CD8-positive, alpha-beta memory T cell (primary cell): ENCODE measurements at places on chromosomes 6 and 20.

- DNase-seq, result no peak
Observed at GRCh38 chr20:41175201-41175651, 37.9 kb downstream of the PLCG1 start.

- DNase-seq, result no peak
Observed at GRCh38 chr6:14053811-14054210, 63.8 kb upstream of the CD83 start.

DNA sequence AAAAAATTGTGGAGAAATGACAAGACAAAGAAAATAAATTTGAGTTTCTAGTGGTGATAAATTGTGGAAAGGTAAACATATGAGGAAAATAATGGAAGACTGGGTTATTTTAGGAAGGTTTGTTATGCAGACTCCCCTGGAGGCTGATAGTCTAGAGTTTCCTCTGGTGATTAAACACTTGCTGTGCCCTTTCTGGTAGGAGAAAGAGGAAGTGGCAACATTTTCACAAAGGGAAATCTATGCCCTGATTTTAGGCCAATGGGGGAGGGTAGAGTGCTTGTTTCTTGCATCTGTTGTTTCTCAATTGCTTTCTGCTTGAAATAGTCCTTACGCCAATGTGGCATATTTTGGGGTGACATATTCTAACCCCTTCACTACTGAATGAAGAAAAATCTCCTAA lies 129.1 kb upstream of the DOK5 start:
- no peak for DNase-seq

DNA sequence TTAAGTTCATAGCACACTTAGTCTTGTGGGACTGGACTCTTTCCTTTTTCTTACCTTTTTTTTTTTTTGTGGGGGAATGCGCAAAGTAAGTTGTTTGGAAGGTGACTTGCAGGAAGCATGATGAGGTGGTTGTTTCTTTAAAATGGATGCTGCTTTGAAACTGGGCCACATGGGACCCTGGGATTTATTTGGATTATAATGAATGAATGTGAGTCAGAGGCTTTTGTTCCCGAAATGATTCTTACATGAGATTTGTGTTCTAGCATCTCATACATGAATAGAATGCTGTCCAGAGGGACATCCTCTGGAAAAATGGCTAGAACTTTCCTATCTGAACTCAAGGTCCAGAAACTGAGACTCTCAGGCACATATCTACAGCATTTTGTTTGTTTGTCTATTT lies 236.6 kb upstream of the RNF24 start:
- DNase-seq, result no peak

DNA sequence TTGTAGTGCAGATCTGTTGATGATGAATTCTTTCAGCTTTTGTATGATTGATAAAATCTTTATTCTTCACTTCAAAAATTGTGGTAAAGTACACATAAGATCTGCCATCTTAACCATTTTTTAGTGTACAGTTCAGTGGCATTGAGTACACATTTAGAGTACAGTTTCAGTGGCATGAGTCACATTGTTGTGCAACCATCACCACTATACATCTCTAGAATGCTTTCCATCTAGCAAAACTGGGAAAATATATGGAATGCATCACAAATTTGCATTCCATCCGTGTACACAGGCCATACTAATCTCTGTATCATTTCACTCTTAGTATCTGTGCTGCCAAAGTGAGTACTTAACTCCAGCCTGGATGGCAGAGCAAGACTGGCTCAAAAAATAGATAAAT lies 28.7 kb downstream of the SIRPD start:
- DNase-seq, result no peak

GRCh38 chr6:114428341-114428740 lies 85.5 kb upstream of the HS3ST5 start:
- no peak for DNase-seq

DNA sequence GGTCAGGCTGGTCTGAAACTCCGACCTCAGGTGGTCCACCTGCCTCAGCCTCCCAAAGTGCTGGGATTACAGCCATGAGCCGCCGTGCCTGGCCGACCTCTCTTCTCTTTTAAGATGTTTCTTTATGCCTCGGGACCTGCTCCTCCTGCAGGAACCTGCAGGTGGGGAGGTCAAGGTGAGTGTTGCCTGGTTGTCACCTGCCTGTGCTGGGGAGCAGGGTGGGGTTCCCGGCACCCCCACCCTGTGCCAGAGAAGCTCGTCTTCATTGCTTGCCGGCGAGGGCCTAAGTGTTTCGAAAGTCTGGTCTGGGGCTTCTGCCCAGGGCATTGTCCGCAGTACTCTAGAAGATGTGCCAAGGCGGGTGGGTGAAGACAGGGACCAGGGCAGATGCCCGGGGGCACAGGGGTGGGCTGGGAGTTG lies 36.0 kb downstream of the SYNJ2 start:
- DNase-seq, result no peak

DNA sequence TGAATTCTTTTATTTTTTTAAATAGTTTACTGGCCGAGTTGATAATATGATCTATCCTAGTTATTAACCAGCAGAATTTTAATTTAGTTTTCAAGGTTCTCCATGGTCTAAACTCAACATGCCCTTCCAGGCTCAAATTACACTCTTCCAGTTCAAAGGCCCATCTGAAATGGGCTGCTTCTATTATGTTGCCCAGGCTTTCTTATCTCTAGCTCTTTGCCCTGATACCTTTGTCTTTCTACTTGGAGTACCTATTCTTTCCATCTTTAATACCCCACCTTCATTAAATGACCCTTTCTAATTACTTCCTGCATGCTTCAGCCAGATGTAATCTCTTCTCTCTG lies 541.2 kb upstream of the FLRT3 start:
- no peak for DNase-seq

DNA sequence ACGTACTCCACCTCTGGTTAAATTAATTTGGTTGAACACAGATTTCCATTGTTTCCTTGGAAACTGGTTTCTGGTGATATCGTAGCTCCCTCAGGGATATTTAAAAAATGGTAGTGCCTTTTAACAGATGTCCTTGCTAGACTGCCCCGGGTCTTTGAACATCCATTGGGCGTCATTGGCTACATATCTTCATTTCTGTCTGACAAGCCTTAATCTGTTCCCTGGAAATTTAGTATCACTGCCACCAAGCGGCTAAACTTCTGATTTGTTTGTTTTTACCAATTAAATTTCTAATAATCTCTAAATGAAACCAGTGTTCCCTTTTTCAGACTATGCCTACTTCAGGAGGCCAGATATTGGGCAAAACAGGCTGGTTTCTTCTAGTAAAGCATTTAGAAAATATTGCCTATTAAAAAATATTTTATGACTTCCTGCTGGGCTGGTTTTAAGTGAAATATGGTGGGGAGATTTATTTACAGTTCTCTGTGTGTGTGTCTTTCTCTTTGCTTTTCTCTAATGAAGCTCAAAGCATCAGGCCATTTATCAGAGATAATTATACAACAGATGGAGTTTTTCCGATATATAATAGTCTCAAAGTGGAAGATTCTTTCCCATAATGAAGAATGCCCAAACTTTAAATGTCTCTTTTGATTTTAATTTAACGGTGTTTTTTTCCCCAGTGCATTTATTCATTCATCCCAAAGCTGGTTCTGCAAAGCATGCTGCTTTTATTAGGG lies 249.5 kb downstream of the ZFAND3 start:
- DNase-seq, result no peak

DNA sequence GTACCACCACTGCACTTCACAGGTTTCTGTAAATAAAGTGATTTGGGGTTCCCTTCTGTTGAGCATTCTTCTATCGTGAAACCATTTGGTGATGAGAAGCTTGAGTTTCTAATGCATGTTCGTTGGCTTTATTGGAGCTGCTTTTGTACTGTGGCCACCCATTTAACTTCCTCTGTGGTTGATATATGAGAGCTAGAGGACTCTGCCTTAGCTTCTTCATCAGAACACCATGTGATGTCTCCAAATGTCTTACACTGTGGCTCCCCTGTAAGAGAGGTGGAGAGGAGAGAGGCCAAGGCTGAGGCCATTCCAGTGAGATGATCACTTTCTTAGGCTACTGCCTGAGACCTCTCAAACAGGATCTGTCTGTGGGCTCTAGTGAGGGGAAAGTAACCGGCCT lies 114.5 kb downstream of the SLC16A10 start:
- DNase-seq, result no peak

- no peak for DNase-seq
Observed at GRCh38 chr6:167699141-167699931, 127.4 kb upstream of the AFDN start.

DNA sequence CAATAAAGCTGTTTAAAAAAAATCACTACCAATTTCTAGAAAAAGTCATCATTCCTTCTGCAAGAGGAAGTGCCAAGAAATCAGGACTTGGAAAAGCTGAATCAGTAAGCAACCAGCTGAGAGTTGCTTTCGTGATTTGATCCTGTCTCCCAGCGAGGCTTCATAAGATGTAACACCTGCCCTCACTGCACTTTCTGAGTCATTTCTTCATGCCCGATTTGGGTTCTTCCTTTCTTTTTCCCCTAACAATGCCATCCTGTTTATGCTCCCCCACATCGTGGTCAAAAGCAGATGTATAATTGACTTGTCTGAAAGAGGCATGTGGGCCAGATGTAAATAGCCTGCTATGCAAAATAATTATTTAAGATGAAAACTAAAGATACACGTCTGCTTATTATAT lies 52.1 kb downstream of the RIPOR2 start:
- DNase-seq, result no peak

DNA sequence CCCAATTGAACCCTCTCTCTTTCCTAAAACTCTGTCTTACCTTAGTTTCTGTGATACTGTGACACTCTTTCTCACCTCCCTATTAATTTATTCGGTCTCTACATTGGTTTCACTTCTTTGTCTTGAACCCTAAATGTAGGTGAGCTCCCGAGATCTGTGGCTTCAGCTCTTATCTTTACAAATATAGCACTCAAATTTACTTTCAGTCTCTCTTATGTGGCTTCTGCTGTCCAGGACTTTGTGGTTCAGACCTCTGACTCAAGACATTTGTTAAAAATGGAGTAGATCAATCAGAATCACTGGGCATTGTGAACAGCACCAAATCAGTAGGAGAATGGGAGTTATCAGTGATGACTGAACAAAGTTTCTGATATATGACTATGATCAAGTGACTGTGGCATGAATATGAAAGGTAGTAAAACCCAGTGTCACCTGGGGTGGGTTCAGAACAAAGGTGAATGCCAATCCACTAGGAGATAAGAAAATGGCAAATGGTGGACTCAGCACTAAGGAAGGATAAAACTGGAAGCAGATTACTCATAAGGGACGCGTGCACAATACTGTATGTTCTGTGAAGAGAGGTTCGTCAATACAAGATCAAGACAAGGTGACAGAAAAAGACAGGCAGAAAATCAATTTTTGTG lies 27.2 kb downstream of the IL17F start:
- no peak for DNase-seq

DNA sequence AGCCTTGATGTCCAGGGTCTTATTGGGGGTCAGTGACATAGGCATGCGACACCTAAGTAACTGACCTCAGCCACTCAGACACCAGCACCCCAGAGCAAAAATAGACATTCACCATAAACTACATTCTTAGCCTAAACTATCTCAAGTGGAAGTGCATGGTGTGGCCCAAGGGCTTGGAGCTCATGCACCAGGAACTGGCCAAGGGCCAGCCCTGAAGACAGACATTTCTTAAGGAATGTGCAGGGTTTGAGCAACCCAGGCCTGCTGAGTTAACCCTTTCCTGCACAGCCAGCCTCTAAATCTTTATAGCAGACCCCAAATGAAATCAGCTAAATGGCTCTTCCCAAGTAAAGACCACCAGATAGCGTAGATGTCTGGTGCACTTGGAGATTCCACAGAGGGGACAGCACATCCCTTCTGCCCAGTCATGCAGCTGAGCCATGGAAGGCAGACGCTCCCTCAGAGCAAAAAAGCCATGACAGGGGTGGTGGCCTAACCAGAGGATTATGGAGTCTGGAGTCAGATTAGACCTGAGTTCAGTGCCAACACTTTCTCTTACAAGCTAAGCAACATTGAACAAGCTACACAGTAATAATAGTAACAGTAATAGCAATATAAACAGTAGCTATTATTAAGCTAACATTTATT lies 222.6 kb downstream of the ZMYND8 start:
- DNase-seq, result no peak

DNA sequence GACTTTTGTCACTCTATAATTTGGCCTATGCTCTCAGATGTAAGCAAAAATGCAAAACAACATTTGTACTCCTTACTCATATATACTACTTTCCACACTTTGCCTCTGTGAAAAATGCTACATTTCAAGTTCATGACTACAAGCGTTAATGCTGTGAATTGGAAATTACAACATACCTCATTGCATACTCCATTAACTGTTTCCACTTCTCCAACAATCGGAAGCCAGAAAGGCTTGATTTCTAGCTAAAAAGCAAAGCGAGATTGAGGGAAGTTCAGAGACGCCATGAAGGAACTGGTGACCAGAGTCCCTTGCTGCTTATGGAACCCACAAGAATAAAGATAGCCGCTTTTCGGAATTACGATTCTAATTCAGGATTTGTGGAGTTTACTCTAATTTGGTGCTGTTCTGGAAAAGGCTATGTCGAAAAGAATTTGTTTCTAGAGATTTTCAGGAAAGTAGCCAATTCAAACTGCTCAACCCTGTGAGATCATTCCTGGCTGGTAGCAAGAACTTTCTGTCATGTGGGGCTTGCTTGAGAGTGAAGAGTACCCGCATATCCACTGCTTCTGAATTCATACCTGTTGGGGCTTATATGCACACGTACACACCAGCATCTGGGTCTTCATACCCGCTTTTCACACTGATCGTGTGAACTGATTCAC lies 98.0 kb upstream of the CITED2 start:
- no peak for DNase-seq

GRCh38 chr6:46284475-46284874 lies 113.7 kb upstream of the ENPP5 start:
- no peak for DNase-seq

DNA sequence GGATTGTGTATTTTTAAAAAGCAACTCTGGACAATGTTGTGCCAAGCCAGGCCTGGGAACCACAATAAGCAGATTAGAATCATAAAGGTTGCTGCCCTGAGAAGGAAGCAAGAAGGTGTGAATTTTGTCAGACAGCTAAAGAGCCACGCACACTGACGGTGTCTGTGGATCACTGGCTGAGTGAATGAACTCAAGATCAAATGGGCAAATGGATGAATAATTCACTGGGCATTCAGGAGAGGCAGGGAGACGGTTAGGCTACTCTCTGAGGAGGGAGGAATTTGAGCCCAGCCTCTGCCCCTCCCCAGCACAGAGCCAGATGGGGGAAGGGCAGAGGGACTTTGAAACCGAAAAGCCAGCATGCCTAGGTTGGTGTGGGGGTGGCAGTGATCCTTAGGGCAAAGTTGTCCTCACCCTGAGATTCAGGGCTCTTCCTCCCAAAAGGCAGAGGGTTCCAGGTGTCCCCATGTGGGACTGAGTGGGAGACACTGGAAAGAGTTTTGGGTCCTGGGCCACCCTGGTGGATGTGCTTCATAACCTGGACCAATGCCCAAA lies 19.5 kb upstream of the SLC22A7 start:
- no peak for DNase-seq
